GM19239 (cell line): ENCODE measurements at places on chromosomes 7 and 10.

DNA sequence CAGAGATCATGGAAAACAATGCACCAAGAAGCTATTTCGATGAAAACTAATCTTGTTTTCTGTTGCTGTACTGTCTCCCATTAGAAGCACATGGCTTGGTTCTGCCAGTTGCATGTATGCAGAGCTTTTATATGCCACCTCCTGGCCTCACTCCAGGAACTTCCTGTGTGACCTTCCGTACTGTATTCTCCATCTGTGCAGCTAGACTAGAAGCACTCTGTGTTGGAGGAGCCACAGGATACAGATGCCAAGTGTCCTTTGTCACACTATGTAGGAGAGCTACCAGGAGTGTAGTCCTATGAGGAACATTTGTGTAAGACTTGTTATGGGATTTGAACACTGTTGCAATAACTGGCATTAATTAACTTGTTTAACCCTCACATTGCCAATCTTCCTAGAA is 503.5 kb upstream of the TPK1 start:
- no peak for DNase-seq

- no peak for DNase-seq
Measured at GRCh38 chr10:5666008-5666840, at the start of gene ASB13. TSS of gene ASB13 (minus strand) at chr10:5666595. CDS start at chr10:5666551, 44 bp downstream.

GRCh38 chr7:122887198-122887597 is 938 bp upstream of the CADPS2 start:
- DNase-seq = no peak

DNA sequence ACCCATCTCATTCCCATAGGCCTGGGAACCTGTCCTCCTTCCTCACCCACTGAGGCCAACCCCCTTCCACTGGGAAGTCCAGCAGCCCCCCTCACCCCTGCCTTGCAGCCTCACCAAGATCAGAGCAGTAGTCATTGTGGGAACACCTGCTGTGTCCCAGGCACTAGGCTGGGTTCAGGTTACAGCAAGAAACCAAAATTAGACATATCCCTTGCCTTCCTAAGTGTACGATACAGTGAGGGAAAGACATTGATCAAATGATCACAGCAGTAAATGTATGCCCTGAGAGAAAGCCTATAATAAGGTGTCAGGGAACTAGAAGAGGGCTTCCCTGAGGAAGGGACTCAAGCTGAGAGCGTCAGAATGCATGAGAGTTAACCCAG is 17.0 kb upstream of the C10orf105 start:
- DNase-seq = no peak
